Progenitor cell of endocrine pancreas (in vitro differentiated cells): ENCODE measurements at places on chromosomes 13 and 19. TPM values are rescaled to one million over a fixed set of nuclear protein-coding genes. Genes with fewer than 3 reads are reported as not detected.

NCAN gene
- 0.17 and 0.36 TPM in 2 replicates for total RNA-seq

GPR42 gene
- 0.16 TPM in 1 of 2 replicates, not detected in the other for total RNA-seq

NCR1 gene
- not detected in 2 replicates for total RNA-seq

- peak; percentile 30 for DNase-seq
Observed at GRCh38 chr13:78241278-78241919, 322.8 kb upstream of the EDNRB start.

DNA sequence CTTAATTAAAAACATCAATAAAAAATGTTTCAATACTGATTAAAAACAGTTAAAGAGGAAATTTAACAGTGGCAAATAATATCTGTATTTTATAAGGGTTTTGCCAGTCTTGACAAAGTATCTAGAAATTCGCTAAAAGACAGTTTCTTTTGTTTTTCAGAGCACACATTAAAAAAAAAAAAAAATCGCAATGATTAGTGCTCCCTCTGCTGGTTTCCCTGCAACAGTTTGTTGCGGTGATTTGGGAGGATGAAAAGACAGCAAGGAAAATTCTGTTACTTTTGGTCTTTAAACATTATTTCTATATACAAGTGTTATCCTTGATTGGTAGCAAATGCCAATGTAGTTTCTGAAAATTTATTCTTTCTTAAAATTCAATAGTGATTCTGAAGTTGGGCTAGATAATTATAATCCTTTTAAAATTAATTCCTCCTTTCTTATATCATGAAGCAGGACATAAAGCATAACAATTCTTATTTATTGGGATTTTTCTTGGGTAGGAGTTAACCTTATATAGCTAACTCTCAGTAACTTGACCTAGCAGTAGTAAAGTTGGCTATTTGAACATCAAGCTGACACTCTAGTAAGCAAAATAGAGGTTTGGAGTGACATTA is 23.1 kb upstream of the SPRY2 start:
- no peak for DNase-seq

DNA sequence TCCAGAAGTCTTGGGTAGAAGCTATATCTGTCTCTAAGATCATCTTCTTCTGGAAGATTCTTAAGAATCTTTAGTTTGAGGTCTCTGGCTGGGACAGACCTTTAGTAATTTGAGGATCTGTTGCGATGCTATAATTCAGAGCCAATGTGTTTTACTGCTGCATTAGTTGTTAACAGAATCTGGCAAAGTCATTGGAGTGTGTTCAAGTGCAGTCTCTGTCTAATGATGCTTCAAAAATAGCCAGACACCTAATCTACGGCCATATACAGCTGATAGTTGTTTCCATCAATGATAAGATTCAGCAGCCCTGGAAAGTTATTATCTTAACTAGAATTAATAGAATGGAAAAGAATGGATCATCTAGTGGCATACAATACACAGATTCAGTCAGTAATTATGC is 72.6 kb downstream of the CDK8 start:
- no peak for DNase-seq

- no peak for DNase-seq
Observed at GRCh38 chr13:114236227-114236626, 1.5 kb downstream of the CDC16 start.

DNA sequence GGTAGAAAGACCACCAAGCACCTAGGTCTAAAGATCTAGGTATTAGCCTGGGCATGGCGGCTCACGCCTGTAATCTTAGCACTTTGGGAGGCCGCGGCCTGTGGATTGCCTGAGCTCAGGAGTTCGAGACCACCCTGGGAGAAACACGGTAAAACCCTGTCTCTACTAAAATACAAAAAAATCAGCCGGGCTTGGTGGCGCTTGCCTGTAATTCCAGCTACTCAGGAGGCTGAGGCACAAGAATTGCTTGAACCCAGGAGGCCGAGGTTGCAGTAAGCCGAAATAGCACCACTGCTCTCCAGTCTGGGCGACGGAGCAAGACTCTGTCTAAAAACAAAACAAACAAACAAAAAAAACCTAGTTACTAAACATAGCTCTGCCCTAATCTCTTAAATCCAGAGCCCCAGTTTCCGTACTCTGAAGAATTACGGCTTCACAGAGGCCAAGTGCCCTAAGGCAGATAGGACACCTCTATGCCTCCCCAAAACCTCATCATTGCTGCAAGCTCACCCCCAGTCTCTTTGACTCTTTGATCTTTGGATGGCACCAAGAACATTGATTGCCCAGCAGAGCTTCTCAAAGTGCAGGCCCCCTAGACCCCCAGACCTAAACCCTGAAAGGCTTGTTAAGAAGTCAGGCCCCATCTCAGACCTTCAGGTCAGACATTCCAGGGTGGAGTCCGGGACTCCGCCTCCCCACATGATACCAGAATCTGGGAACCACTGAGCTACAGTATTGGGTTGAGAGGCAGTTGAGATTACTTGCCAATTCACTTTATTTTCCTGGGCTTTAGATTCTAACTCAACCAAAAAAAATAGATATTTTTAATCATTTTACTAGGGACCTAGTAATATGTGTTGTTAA is 2.8 kb downstream of the COL4A2 start:
- DNase-seq = no peak

DNA sequence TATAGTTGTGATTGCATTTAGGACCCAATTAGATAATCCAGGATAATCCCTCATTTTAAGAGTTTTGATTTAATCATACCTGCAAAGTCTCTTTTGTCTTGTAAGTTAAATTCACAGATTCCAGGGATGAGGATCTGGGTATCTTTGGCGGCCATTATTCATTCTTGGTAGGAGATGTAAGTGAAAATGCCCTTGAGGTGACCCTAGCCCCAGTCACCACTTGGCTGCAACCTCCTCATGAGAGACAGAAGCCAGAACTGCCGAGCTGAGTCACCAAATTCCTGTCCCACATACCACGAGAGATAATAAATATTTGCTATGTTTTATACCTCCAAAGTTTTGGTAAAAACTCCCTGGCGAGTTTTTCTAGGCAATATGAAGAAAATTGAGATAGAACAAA is 389.4 kb downstream of the RFC3 start:
- no peak for DNase-seq
